ENCODE measurements at places on chromosomes 4 and X.

- DNase-seq, result no peak
These were observed 21.9 kb upstream of the MAD2L1 start for GRCh38 chr4:120088507-120088906.

DNA sequence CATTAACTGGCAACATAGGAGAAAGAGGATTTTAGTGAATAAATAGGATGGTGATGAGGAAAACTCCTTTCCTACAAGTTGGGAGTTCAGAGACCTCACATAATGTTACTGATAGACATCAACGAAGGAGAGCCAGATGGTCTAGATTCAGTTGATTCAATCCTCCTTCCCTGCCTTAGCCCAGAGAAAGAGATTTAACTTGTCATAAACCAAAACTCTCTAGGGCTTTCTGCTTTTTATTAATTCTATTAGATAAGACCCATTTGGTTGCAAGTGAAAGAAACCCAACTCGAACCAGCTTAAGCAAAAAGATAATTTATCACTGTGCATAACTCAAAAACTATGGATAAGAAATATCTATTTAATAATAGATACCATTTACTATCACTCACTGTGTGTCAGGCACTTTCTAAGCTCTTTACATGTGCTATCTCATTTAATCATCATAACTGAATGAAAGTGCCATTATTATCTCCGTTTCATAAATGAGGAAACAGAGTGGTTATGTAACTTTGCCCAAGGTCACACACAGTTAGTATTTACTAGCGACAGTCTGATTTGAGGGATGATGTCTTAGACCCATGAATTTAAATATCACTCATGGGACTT is 4.3 kb upstream of the UNC5C start:
- no peak for DNase-seq

DNA sequence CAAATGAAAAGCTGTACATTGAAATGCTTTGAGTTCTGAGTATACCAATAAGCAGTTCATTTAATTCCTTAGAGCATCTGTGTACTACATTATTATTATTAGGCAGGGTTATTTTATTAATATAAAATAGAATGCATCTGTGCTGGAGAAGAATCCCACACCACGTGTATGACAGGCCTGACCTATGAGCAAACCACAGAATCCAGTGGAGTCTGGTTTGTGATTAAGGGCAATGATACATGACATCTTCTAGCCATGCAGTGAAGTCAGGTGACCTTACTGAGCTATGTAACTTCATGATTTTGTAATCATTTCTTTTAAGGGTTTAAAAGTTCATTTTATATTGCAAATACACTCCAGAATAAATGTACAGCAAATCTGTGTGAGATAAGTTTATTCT is 1165.0 kb upstream of the TENM3 start:
- DNase-seq, result no peak

- DNase-seq, result no peak
These were observed 238.2 kb downstream of the MGST2 start for GRCh38 chr4:139903845-139904244.

GRCh38 chr4:156829201-156829873 is 142.3 kb downstream of the PDGFC start:
- no peak for DNase-seq

- DNase-seq, result no peak
These were observed 201.2 kb downstream of the NPNT start for GRCh38 chr4:106096454-106096853.
